ENCODE measurements at places on chromosomes 16 and 17. TPM values are rescaled to one million over a fixed set of nuclear protein-coding genes. Genes with fewer than 3 reads are reported as not detected.

- DNase-seq: no peak
Observed at GRCh38 chr17:1762233-1762900, 507 bp downstream of the SERPINF1 start.

EVI2B gene
- 26.7 TPM for polyA plus RNA-seq

TP53TG3B gene
- polyA plus RNA-seq: not detected

ZFHX3 gene
- 2.0 TPM for polyA plus RNA-seq

LYRM9 gene
- 4.7 TPM for polyA plus RNA-seq

TSPOAP1 gene
- 3.2 TPM for polyA plus RNA-seq

KAT2A gene
- polyA plus RNA-seq: 11.9 TPM

FKBP10 gene
- polyA plus RNA-seq: 0.71 TPM

DNA sequence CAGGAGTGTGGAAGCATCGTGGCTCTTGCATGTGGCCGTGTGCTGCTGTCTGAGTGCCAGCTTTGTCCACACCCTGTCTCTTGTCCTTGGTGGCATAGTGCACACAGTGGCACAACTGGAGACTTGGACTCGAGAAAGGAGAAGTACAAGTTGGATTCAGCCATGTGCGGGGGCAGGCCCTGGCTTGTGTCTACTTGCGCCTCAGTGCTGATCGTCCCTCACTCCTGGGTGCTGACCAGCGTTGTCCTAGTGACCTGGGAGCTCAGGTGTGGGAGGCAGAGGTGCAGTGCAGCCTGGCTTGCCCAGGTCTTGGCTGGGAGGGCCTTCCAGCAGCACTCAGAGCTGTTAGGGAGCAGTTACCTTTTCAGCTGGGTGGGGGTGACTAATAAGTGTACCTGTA is 20.6 kb downstream of the MPRIP start:
- DNase-seq: no peak

TRPV2 gene
- 94.4 TPM for polyA plus RNA-seq

DNA sequence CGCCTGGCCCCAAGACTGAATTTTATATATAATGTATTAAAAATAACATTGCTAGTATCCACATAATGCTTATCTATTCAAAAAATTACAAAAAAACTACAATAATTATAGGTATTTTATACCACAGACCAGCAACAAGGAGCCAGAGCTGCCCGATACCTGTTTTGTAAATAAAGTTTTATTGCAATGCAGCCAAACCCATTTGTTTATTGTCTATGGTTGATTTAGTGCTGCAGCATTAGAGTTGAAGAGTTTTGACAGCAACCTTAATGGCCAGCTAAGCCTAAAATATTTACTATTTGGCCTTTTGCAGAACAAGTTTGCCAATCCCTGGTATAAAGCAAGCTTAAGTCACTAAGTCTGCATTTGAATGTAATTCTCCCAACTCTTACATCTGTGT is 5.6 kb downstream of the MEIOC start:
- no peak for DNase-seq

All from GM12878 (cell line).